CD4-positive, alpha-beta memory T cell (primary cell): ENCODE measurements at places on chromosomes 3 and 15. TPM values are rescaled to one million over a fixed set of nuclear protein-coding genes. Genes with fewer than 3 reads are reported as not detected.

SCN11A gene
- total RNA-seq = 0.08 TPM

AGBL1 gene
- not detected for total RNA-seq

DNA sequence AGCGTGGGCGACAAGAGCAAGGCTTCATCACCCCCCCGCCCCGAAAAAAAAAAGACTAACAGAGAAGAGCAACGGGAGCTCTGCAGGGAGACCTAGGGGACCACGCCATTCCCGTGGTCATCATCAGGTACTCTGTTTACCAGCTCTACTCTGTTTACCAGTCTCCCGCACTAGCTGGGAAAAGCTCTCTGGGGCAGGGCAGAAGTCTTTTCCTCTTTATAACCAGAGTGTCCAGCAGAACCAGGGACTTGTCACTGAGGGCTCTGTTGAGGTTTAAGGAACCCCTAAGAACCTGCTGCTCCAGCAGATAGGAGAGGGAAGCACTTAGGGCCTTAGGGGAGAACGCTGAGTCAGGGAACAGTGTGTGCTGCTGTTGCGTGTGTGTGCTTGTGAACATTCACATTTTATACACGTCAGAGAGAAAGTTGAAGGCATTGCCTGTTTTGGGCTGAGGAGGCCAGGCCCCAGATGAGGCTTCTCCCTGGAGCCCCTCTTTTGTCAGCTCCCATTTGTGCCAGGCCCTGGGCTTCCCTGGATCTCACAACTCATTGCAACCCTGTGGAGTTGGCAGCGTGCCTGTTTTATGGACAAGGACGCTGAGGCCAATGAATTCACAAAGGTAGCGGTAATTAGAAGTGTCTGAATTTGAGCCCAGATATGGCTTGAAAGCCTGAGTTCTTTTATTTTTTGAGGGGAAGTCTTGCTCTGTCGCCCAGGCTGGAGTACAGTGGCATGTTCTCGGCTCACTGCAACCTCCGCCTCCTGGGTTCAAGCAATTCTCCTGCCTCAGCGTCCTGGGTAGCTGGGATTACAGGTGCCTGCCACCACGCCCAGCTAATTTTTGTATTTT lies 24.2 kb upstream of the ERICH6 start:
- DNase-seq = no peak

GRCh38 chr15:70355275-70355795 lies 257.6 kb upstream of the TLE3 start:
- no peak for DNase-seq

- DNase-seq = no peak
These were observed 42.4 kb upstream of the VPS8 start for GRCh38 chr3:184769382-184770170.

CD96 gene
- total RNA-seq = 228 TPM

GRCh38 chr3:50665081-50665840 lies 9.5 kb upstream of the DOCK3 start:
- no peak for DNase-seq

ERC2 gene
- not detected for total RNA-seq

RBMS3 gene
- 1.0 TPM for total RNA-seq

- DNase-seq = peak; percentile 34
These were observed 571.8 kb downstream of the FOXP1 start for GRCh38 chr3:71011565-71012287.

GRCh38 chr3:65878831-65879230 lies 159.9 kb downstream of the MAGI1 start:
- no peak for DNase-seq

DNA sequence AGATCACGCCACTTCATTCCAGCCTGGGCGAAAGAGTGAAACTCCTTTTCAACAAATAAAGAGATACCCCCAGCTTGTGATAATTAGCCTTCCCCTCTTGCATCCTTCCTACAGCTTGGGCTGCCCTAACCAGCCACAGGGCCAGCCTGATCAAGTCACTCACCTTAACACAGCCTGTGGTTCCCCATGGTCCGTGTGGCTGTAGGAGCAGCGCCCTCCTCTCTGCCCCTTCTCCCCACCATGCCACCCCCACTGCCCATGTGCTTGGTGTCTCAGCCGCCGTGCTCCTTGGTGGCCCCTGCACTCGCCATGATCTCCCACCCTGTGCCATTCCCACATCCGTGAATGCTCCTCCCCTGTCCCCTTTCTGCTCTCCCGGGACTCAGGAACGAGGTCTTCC lies 13.2 kb upstream of the RPP14 start:
- DNase-seq = no peak

BDH1 gene
- total RNA-seq = 60.9 TPM

PAQR5 gene
- total RNA-seq = 0.20 TPM
